ENCODE measurements at places on chromosomes 1 and 21. TPM values are rescaled to one million over a fixed set of nuclear protein-coding genes. Genes with fewer than 3 reads are reported as not detected.

ZNF648 gene
- total RNA-seq, result 0.67 TPM

GRCh38 chr1:119686661-119687060 is 25.1 kb upstream of the PHGDH start:
- DNase-seq, result no peak

- no peak for DNase-seq
Measured at GRCh38 chr1:36542024-36542961, 59.6 kb upstream of the CSF3R start.

DNA sequence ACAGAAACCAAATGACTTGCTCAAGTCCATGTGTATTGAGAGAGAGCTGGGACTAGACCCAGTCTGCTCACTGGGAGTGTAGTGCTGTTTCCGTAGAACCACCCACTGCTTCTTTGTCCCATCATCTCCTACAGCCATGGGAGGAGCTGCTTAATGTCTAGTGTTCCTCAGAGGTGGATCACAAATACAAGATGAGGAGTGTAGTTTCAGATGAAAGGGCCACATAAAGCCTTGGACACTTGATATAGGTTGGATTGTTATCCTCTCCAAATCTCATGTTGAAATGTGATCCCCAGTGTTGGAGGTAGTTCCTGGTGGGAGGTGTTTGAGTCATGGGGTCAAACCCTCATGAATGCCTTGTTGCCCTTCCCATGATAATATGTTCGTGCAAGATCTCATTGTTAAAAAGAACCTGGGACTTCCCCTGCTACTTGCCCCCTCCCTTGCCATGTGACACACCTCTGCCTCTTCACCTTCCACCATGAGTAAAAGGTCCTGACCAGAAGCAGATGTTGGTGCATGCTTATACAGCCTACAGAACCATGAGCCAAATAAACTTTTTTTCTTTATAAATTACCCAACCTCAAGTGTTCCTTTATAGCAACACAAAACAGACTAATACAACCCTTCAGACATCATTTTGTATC is 127.5 kb upstream of the DNAH14 start:
- DNase-seq, result no peak

DNA sequence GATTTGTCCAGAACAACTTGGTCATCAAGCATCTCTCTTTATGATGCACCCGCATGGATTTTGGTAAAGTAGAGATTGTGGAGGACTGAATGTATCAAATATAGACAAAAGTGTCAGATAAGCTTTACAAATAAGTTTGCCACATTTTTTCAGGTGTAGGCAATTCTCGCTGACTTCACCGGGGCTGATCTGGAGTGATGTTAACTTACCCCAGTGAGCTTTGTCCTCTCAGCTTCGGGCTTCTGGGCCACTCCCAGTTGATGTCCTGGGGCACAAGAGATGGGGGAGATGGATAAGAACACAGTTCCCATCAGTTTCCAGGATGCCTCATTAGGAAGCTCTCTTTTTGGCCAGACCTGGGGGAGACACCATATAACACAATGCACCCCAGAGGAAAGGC is 117.7 kb downstream of the ETS2 start:
- DNase-seq, result no peak

DNA sequence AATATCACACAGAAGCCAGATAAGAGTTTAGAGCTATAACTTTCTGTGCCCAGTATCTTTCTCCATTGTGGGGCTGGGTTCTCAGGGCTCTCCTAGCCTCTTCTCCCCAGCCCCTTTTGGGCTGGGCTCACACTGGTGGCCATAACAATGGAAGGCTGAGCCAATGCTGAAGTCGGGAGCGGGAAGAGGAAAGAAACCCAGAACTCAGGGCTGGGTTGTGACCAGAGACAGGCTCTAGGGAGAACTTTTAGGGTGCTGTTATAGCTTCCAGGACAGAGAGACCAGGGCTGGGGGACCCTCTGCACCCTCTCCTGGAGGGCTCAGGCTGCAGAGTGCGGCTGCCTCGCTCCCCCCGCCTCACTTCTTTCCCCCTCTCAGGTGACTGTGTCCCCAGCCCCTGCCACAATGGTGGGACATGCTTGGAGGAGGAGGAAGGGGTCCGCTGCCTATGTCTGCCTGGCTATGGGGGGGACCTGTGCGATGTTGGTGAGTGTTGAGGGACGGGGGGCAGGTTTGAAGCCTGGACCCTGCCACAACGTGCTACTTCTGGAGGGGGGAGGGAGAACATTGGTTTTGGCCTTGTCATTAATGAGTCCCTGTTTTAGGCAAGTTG is 14.1 kb downstream of the BCAN start:
- DNase-seq, result no peak

ACOT11 gene
- 0.84 TPM for total RNA-seq

WDR64 gene
- 0.70 TPM for total RNA-seq

PAQR6 gene
- total RNA-seq, result 0.23 TPM

DNA sequence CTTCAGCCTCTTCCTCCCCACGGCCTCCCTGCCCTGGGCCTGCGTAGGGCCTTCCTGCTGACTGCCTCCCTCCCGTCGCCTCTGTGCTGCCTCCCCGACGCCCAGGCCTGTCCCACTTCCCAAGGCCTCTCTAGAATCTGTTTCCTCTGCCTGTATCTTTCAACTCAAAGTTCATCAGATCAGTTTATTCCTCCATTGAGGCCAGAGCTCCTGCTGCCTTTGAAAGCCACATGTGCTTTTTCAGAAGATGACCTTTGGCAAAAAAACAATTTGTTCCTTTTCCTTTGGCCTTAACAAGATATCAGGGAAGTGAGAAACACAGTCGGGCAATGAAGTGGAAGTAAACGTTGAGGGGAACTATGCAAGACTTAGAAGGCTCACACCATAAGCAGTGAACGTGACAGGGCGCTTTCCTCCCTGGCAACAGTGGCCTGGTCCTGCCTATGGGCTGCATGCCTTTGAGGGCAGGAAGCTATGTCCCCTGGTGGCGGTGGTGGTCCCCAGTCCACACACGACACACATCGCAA is 85.9 kb downstream of the PSMG1 start:
- DNase-seq, result no peak

GJB3 gene
- 0.33 TPM for total RNA-seq

All from liver (tissue), 10 donors.